ENCODE measurements at places on chromosomes 16 and 17.

GRCh38 chr17:9174779-9175574, 153.7 kb downstream of the NTN1 start:
- no peak for DNase-seq

DNA sequence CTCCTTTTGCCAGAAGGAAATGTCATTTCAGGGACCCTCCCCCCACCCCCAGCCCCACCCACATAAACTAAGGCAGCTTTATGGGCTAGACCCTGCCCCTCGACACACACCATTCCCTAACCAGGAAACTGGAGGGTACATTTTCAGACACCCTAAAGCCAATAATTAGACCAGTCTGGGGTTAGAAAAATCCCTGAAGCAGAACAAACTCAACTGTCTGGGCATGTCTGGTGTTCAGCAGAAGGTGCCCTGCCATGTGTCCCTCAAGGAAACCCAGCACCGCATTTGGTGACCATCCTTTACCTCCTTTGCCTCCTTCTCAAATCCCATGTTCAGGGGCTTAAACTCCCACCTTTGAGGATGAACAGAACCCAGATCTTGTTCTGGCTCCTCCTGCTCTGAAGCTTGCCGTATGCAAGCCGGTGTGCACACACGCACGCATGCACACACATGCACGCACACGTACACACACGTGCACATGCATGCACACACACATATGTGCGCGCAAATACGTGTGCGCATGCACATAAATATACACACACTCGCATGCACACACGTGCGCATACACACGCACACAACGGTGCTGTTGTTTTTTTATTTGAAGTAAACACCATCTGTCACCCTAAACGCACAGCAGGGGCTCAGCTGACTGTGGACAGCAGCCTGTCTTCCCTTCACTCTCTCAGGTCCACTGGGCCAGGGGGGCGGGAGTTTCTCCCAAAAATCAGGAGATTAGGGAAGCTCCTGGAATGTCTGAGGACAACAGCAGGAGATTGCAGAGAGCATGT, 156.8 kb upstream of the TNRC6C start:
- no peak for DNase-seq

DNA sequence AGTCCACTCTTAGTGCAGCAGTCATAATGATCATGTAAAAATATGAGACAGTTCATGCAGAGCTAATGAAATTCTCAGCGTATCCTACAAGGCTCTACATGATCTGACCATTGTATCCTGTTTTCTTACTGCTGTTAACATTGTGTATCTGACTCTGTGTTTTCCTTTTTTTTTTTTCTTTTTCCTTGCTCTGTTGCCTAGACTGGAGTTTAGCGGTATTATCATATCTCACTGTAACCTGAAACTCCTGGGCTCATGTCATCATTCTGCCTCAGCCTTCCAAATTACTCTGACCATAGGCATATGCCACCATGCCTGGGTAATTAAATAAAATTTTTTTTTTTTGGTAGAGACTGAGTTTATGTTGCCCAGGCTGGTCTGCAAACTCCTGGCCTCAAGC, 12.1 kb downstream of the DUS2 start:
- DNase-seq, result no peak

DNA sequence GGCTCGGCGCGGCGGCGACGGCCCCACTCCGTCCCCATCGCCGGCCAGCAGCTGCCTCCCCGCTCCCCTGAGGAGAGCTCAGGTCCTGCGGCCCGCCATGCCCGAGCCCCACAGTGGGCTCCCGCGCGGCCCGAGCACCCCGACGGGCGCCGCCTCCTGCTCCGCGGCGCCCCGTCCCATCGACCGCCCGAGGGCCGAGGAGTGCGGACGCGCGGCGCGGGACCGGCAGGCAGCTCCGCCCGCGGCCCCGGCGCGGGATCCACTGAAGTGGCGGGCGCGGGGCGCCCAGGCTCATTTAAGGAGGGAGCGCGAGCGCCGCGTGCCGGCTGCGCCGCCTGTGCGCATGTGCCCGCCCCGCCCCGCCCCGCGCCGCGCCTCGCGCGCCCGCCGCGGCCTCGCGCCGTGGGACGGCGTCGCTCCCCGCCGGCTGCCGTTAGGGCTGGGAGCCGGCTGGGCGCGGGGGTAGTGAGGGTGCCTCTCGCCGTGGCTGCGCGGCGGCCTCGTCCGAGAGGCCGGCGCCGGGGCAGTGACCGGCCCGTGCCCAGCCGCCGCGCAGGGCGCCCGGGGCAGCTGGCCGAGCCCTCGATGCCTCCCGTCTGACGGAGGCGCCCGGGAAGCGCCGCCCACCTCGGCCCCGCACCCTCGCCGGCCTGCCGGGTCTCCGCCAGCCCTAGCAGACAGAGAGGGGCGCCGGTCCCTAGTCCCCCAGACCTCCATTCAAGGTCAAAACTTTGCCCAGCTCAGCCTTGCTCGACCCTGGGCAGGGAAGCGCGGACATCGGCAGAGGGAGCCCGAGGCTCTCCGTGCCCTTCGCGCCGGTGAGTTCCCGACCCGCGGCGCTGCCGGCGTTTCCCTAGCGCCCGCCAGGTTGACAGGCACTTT, at the start of gene NETO2:
NETO2 (minus strand) TSS at position 269 of the 882 bp plus-strand sequence. CDS start 333 bp downstream, outside the sequence.
- DNase-seq, result peak; percentile 43

DNA sequence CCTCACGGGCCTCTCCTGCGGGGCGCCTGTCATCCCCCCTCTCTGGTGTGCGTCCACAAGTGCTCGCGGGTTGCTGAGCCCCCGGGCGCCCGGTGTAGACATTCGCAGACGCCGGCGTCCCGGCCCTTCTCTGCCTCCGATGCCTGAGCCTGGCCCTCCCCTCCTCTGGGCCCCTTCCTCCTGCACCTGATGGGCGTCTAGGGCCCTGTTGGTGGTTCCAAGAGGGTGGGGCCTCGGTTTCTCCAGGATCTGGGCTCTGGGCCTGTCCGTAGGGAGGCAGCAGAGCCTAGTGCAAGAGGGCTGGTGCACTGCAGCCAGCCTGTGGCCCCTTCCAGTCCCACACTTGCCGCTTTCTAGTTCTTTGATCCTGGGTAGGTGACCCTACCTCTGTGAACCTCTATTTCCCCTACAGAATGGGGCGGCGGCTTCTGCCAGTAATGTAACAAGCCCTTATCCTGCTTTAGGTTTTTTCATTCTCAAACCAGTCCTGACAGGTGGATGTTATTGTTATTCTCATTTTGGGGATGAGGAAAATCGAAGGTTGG, 623 bp downstream of the E4F1 start:
- DNase-seq, result no peak

- DNase-seq, result no peak
Observed at GRCh38 chr17:80384078-80384960, 30.6 kb upstream of the ENDOV start.

- DNase-seq, result no peak
Observed at GRCh38 chr17:6536566-6537065, 19.7 kb downstream of the PITPNM3 start.

GRCh38 chr17:37430051-37430627, 23.5 kb downstream of the TADA2A start:
- no peak for DNase-seq

GRCh38 chr17:62855156-62855555, 47.0 kb upstream of the MARCHF10 start:
- no peak for DNase-seq

- peak; percentile 65 for DNase-seq
Observed at GRCh38 chr17:78168242-78168902, at the start of gene SYNGR2. TSS of gene SYNGR2 (plus strand) at chr17:78168581. CDS start at chr17:78168617, 36 bp downstream.

DNA sequence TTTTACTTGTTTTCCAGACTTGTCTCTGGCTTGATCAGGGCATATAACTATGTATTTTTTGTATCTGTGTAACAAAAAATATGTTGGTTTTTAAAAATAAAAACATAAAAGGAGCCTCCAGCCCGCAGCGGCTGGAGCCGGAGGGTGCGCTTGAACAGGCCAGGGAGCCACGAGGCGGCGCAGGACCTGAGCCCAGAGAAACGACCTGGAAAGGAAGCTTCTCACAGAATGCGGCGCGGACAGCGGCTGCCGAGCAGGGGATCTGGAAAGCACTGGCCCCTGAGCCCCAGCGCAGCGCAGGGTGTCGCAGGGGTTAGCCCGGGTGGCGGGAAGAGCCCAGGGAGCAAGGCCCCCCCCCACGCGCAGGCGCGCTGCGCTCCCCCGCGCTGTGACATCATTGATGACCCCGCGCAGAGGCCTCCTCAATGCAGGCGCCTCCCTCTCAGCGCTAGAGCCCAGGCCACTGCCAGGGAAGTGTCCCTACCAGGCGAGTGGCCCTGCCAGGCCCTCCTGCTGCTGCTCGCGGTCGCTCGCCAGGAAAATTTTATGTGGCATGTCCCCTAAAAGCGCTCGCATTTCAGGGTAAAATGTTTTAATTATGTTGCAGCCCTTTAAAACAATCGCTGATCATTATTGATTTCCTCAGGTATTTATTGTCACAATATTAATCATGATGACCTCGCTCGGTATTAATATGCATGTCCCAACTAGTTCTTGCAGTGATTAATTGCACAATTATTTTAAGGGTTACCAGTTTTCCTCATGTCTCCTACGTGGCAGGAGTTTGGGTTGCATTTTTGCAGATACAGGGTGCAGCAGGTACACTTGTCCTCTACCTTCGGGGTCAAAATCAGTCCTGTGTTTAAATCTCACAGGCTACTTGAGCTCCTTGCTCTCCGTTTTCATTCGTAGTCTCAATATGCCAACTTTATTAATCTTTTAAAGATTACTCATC, 134.2 kb downstream of the USP22 start:
- DNase-seq, result peak; percentile 91

- no peak for DNase-seq
Observed at GRCh38 chr16:73016488-73016830, 31.5 kb downstream of the ZFHX3 start.

DNA sequence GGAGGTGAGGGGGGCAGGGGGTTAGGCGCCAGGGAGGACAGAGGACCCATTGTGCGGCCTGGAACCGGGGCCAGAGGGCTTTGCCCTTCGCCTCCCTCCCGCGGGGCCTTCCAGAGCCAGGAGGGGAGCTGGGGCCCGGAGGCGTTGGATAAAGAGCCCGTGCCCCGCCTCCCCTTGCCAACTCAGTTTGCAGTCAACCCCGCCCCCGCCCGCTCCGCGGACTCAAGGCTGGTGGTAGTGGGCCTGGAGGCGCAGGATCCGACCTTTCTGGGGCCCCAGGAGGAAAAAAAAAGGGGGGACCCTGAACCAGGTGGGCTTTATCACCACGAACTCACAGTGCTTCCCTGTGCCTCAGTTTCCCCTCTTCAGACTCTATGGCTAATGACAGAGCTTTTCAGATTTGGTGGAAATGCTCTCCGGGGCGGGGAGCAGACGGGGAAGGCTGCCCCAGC, 2.0 kb upstream of the SPHK1 start:
- DNase-seq, result no peak

DNA sequence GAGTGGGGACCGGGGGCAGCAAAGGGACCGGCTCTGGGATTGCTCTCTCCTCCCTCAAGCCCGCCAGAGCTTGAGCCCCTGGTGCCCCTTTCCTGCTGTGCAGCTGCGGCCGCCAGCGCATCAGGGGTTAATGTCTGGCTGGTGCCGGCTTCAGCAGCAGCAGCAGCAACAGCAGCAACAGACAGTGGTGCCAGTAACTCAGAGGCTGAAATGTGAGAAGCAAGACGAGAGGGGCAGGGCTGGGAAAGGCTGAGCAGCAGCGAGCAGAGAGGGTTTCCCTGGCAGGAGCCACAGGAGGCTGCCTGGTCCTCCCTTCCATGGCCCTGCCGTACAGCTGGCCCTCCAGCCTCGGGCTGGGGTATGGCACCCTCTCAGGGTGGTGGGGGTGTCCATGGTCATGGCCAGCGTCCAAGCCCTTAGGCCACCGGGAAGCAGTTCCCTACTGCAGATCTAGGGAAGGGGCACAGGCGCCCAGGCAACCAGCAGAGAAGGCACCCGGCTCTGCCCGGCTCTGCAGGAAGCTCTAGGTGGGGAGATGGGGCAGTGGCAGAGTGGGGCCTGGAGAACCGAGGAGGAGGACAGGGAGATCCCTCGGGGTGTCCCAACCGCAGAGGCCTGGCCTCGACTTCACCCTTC, 21.1 kb upstream of the TFAP4 start:
- peak; percentile 87 for DNase-seq

DNA sequence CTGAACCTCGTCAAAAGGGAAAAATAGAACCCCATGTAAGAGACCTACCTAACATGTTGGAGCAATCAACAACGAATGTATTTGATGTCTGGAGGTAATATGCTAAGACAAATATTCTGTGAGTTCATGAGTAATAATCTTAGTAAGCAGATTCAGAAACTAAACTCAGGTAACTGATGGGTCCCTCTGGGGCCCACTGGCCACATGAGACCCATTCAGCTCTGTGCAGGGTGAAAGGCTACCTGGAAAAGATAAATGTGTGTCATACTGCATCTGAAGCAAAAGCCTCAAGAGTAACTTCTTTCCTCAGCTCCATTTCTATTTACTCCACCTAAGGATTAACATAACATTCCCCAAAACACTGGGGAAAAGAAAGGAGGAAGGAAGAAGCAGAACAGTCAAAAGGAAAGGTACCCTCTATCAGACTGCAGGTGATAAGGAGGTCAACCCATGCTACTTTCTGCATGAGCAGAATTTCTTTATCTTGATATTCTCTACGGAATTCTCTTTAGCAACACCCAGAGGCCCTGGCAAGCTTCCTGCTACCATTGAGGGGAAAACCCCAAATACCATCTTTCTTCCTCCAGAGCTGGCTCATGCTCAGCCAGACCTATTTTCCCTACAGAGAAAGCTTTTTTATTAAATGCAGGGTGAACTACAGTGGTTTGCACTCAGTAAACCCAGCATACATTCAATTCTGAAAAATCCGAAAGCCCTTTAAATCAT, 37.7 kb upstream of the ABCA6 start:
- no peak for DNase-seq

- no peak for DNase-seq
Observed at GRCh38 chr17:80836971-80837481, 154.6 kb upstream of the CHMP6 start.

DNA sequence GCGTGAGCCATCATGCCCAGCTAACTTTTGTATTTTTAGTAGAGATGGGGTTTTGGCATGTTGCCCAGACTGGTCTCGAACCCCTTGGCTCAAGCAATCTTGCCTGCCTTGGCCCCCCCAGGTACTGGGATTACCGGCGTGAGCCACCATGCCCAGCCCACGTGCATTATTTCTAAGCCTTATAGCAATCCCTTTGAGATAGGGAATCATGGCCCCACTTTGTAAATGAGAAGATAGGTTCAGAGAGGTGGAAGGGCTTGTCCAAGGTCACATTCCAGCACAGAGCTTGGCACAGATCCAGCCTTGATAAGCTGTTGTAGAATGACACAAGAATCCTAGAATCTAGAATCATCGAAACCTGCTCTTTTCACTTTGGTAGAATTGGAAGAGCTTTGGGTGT, 4.2 kb upstream of the PYCARD start:
- no peak for DNase-seq

- no peak for DNase-seq
Observed at GRCh38 chr17:21228111-21228510, 14.2 kb upstream of the TMEM11 start.

- no peak for DNase-seq
Observed at GRCh38 chr16:30985401-30986128, 558 bp downstream of the HSD3B7 start.

- no peak for DNase-seq
Observed at GRCh38 chr17:2594722-2595599, 1.5 kb downstream of the PAFAH1B1 start.

- no peak for DNase-seq
Observed at GRCh38 chr16:48829336-48830310, 219.6 kb upstream of the N4BP1 start.

DNA sequence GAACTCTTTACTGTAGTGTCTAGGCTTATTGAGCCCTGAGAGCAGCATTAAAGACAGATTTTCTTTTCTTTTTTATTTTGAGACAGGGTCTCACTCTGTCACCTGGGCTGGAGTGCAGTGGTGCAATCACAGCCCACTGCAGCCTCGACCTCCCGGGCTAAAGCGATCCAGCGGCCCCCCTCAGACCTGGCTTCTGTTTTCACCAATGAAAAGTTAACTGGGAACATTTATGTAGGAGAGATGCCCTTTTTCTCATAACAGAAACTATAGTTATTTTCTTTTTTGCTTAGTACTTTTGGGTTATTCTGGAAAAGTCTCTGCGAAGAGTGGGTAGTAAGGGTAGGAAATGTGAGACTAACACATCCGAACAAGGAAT, 1.5 kb downstream of the MAP1LC3B start:
- no peak for DNase-seq
